Tibial artery (tissue), 4 donors: ENCODE measurements at places on chromosomes 11 and 22.

GRCh38 chr22:46173152-46173551 is 22.8 kb downstream of the PPARA start:
- no peak for DNase-seq

DNA sequence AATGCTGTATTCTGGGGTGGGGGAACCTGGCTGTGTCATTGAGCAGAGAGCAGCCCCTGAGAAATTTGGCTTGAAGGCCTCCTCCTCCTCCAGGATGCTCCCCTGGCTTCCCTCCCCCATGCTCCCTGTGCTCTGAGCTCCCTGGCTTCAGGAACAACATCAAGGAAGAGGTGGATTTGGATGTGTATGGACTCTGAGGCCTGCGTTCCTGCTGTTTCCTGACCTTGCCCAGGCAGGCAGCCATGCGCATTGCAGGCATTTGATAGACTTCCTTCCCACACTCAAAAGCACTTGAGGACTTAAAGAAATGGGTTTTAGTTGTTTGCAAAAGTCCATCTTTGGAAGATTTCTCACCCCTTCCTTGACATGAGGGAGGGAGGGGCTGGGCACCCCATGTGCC is 1317.1 kb downstream of the BRD1 start:
- no peak for DNase-seq

- no peak for DNase-seq
Measured at GRCh38 chr11:37712251-37712650, 1114.2 kb upstream of the RAG2 start.

- DNase-seq, result no peak
Measured at GRCh38 chr11:62752994-62753735, 795 bp downstream of the ZBTB3 start.

GRCh38 chr11:64556044-64556720 is 34.8 kb upstream of the SLC22A12 start:
- no peak for DNase-seq

GRCh38 chr22:36768616-36769015 is 7.3 kb downstream of the IFT27 start:
- no peak for DNase-seq

DNA sequence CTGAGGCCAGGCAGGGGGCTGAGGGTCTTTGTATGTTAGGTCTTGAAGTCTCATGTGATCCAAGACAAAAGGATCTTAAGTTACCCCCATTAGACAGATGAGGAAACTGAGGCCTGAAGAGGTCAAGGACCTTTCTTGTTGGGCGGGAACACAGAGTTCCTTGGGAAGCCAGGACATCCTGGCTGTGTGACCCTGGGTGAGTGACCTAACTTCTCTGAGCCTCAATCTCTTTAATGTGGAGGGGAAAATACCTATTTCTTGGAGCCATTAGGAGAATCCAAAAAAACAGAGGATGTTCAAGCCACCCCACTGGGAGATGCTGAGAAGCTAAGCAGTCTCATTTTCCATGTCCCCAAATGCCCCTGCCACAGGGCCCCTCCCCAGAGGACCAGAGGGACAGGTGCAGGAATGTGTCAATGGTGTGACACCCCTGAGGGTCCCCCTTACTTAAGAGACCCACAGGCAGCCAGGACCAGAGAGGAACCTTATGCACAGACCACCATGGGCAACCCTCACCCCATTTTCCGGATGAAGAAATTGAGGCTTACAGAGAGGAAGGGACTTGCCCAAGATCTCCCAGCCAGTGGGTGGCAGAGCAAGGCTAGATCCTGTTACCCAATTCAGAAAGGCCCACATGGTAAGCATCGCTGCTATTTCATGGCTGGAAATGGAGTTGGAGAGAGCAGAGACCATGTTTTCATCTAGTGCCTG is 8.0 kb downstream of the RAC2 start:
- DNase-seq, result no peak

DNA sequence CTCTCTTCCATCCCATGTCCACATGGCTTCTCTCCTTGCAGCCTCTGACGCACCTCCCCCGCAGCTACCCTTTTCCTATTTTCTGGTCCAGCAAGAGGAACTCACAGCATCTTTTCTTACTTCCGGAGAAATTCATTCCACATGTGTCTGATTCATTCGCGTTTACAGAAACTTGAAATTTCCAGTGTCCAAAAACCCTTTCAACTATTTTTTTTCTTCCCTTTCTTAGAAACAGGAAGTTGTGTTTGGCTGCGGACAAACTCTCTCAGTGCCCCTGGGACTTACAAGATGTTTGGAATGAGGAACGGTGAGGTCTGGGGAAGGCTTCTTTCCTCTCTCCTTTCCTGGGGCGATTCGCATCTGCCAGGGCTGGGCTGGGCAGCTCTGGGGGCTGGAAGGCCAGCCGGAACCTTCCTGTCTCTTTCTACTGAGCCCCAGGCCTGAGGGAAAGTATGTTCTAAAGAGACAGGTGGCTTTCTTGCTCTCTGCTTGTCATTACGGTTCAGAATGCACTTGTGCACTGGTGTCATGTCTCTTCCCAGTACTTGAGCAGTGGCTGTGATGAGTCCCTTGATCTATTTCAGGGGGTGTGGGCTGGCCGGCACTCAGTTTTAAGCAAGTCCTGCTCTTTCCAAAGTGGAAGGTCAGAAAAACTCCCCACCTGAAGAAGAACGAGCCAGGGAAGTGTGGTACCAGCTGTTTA is 27.5 kb downstream of the ADAMTS8 start:
- no peak for DNase-seq

- DNase-seq, result peak; percentile 44
Measured at GRCh38 chr22:49712195-49712791, 115.4 kb downstream of the BRD1 start.

- no peak for DNase-seq
Measured at GRCh38 chr22:38315823-38316363, 1.3 kb downstream of the CSNK1E start.
